ENCODE measurements at places on chromosomes 6 and 20.

- no peak for DNase-seq
Measured at GRCh38 chr20:16048876-16049275, 524.4 kb downstream of the KIF16B start.

GRCh38 chr20:24584538-24585356 lies 115.3 kb downstream of the SYNDIG1 start:
- no peak for DNase-seq

DNA sequence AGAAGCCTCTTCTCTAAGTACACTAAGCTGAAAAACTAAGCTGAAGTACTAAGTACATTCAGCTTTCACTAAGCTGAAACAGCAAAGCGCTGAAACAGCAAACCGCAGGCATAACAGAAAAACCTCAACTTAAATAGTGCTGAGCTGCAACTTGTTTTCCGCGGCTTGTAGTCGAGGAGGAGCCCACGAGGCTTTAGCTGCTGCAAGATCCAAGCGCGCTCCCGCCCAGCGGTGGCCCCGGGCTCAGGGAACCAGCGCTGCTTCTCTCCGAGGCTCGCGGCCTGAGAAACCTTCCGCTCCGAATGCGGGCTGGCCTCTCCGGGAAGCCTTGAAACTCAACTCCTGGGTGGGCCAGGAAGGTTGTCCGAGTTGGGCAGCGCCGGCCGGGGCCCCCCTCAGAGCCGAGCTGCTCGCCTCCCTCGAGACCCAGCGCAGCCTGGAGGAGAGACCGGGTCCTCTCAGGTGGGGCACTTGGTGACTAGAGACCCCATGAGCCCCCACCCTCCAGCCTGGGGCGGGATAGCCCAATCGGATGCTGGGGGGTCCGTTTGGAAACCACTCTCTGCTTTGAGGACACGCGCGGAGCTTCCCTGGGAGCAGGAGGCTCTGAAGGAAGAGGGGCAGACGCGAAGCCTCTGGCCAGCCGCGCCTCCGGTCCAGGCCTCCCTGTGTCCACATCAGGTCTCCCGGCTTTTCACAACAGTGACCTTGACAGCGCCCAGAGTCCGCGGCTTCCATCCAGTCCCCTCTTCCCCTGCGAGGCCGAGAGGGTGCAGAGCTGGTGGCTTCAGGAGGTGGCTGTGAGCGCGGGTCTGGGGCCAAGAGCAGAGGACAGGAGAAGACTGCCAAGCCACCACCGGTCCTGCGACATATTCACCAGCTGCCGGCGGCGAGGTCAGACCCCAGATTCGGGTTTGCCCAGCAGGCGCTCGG lies 38.1 kb upstream of the HLA-E start:
- DNase-seq: peak; percentile 90

GRCh38 chr6:163311830-163312229 lies 102.7 kb upstream of the QKI start:
- no peak for DNase-seq

- no peak for DNase-seq
Measured at GRCh38 chr6:12026120-12026519, 14.0 kb downstream of the HIVEP1 start.

- DNase-seq: no peak
Measured at GRCh38 chr6:79307321-79308036, 73.0 kb upstream of the HMGN3 start.

- DNase-seq: peak; percentile 34
Measured at GRCh38 chr6:116764961-116765841, at the start of gene FAM162B. FAM162B (minus strand) TSS chr6:116765719; CDS start chr6:116765576, 143 bp downstream.

DNA sequence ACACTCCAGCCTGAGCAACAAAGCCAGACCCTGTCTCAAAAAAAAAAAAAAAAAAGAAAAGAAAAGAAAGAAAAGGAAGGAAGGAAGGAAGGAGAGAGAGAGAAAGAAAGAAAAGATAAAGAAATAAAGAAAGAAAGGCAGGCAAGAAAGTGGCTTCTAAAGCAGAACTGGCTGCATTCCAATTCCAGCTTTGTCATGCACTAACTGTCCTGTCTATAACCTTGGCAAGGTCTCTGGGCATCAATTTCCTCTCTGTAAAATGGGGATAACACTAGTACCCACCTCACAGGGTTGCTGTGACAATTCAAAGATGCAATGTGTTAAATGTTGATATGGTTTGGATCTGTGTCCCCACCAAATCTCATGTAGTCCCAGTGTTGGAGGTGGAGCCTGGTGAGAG lies 28.0 kb downstream of the RING1 start:
- no peak for DNase-seq

DNA sequence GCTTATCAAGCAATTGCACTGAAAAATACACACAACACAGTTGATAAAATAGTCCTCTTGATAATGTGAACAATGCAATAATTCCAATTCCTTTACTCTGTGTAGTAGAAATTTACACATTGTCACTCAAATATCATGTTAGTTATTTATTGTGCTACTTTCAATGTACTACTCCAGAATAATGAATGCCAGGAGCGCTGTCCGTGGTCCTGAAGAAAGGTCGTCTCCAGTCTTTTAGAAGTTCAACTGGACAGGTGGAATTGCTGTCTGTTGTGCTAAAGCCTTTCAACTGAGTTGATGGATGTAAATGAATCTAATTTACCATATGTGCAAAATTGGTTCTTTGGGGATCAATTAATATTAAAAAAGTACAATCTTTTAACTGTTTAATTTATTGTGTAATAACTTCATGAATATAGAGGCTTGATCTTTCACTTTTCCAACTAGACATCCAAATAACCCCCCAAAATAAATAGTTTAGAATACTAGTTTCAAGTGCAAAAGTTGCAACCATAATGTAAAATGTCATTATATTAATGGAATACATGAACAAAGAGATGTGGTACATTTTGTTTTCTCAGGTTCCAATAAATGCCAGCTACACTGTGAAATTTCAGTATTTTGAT lies 3.2 kb downstream of the GRIK2 start:
- DNase-seq: no peak

GRCh38 chr6:140201787-140202458 lies 827.5 kb upstream of the CITED2 start:
- no peak for DNase-seq
